ENCODE measurements at places on chromosomes 7 and 10.

DNA sequence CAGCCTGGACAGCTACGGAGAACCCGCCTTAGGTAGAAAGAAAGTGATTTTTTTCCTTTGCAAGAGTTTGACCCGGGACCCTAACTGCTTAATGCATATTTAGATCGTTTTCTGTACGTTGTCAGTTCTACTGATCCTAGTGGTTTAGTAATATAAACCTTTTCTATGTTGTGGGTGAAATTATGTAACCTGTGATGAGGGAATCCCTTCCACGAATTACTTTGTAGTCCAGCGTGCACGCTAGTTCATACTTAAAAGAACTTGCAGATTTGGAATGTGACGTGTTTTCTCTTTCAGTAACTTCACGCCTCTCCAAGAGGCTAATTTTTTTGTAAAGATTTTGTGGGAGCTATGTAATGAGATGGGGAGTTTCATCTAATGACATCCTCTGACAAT, 705 bp downstream of the SLF2 start:
- DNase-seq, result no peak

GRCh38 chr7:117217106-117218035, 105.5 kb downstream of the WNT2 start:
- DNase-seq, result no peak

DNA sequence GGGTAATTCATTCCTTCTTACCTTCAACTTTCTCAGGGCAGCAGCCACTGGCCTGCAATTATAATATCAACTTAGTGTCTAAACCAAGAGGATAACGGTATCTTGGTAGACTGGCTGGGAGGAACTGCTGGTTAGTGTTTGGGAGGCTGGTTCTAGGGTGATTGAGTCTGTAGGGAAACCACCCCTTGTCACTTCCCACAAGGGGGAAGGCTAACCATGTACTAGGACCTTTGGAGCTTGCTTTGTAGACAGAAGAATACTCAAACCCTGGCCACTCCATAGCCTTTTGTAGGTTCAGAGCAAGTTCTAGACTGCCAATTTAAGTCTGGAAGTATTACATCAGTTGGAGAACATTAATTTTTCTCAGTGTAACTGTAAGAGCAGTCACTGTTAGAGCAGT, 51.3 kb downstream of the NHLRC2 start:
- no peak for DNase-seq

DNA sequence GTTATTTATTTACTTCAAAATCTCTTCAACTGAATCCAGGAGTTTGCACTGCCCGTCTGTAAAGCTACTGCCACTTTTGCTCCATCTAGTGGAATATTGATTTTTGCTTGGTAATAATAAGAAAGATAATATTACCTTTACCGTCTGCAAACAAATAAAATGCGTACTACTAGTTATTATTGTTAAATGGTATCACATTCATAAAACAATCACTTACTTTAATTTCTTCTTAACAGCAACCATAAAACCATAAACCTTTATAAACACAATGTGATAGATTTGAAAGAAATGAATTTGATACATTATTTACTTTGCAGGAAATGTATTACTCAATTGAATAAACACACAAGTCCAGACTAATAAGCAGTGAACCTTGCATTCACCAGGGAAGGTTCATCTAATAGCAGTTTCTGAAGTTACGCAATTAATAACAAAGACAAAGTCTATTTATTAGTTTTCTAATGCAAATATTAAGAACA, 6.4 kb downstream of the AGMO start:
- no peak for DNase-seq

DNA sequence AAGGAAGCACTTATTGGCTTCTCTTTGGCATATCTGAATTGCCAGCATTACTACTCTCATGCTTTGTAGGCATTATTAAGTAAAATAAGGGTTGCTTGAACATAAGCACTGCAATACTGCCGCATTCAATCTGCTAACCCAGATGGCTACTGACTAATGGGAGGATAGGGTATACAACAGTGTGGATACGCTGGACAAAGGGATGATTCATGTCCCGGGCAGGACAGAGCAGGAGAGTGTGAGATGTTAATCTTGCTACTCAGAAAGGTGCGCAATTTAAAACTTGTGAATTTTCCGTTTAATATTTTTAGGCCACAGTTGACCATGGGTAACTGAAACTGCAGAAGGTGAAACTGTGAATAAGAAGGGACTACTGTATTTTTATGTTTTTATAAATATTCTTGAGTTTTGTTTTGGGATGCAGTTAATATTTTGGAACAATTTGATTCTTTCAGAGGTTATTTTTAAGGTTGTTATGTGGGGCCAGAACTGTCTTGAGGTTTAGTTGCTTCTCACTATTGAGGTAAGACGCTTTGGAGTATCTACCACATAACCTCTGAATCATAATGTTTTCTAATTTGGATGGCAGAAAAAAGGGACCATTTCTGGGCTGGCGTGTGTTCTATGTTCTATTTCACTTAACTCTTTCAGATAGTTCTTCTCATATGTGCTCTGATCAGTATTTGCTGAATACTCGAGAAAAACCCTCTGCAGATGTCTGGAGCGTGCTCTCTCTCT, 75.7 kb upstream of the SYPL1 start:
- DNase-seq, result no peak

DNA sequence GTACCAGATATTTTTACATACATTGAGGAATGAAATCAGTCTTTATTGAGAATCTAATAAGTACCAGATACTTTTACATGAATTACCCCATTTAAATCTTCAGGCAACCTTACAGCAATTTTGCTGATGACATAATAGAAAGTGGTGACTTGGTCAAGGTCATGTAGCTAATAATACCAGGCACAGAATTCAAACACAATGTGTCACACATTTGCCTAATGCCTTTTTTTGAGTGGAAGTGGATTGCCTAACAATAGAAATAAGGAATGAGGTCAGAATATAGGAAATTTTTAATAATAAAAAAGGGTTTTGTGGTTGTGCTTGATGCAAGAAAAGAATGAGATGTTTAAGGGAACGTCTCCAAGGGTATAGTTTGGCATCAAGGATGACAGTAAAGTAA, 466.6 kb upstream of the IGFBP3 start:
- DNase-seq, result no peak
